ENCODE measurements at places on chromosomes 2 and 18.

GRCh38 chr2:120637847-120638246 is 97.8 kb upstream of the GLI2 start:
- no peak for DNase-seq

DNA sequence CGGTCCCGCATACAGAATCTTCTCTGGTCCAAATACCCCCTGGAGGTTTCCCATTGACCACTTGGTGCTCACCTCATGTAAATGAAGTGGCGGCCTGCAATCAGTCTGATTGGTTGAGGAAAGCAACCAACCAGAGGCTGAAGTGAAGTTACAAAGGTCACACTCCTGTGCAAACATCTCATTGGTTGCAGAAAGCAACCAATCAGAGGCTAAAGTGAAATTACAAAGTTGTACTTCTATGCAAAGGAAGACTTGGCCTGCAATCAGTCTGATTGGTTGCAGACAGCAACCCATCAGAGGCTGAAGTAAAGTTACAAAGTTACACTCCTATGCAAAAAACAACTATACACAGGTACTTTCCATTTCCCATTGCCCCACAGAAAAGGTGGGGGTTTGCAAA is 2.5 kb upstream of the SP100 start:
- no peak for DNase-seq

- no peak for DNase-seq
Observed at GRCh38 chr18:48459465-48459864, 50.3 kb upstream of the ZBTB7C start.

DNA sequence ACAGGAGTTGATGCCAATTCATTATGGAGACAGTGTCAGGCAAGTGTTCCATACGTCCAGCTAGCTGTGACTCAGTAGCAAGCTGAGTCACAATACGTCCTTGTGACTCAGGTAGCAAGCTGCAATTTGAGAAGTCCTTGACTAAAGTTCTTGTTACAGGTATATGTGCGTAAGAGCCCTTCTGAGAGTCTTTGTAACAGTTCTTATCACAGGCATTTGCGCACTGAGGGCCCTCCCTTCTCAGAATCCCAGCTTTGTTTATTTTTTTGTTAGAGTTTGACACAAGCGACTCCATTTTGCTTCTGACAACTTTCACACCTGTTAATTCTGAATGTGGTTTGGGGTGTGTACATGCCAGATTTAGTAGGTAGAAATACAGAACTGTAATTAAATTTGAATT is 20.1 kb upstream of the ACMSD start:
- peak; percentile 3 for DNase-seq

GRCh38 chr2:196167666-196168065 is 3.7 kb downstream of the STK17B start:
- DNase-seq = no peak

DNA sequence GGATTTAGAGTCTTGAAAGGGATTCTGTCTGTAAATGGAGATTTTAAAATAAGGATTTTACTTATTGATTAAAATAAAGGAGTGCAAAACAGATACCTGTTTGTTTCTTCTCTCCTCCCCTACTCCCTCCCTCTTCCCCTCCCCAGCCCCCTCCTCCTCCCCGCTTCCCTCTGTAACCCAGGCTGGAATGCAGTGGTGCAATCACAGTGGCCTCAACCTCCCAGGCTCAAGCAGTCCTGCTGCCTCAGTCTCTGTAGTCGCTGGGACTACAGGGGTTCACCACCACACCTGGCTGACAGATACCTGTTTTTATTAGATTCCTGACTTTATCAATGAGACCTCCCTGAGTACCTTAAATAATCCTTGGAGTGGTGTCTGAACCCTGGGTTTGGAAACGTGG is 57.1 kb downstream of the OXER1 start:
- no peak for DNase-seq

DNA sequence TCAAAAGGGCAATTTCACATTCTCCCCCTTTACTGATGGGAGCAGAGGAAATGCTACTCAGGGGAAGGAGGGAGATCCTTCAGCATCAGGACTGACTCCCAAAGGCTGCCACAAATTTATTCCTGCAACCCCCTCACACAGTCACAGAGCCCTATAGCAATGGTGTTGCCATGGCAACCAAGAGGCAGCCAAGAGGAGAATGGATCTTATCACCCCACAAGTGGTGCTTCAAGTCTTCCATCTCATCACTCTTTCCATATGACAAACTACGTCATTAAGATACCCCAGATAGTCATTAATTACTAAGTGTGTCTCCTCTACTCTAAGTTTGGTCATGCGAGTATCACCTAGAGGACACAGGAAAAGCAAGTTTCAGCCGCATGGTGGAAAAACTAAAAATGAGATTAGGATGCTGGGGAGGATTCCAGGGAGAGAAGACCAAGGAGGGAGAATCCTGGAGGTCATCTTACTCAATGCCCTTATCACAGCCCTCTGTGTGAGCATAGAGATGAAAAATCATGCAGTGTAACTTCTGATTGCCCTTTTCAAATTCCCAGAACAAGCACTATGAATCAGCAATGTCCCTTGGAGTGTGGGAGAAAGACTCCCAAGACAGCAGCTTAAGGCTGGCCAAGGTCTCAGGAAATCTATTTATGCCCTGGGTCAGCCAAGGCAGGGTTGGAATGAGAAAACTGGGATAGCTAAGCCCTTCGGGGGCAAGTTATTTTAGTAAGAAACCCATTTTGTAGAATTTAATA is 885.7 kb upstream of the KLHL29 start:
- DNase-seq = no peak

GRCh38 chr18:66560094-66560493 is 43.8 kb downstream of the CDH19 start:
- DNase-seq = peak; percentile 9

DNA sequence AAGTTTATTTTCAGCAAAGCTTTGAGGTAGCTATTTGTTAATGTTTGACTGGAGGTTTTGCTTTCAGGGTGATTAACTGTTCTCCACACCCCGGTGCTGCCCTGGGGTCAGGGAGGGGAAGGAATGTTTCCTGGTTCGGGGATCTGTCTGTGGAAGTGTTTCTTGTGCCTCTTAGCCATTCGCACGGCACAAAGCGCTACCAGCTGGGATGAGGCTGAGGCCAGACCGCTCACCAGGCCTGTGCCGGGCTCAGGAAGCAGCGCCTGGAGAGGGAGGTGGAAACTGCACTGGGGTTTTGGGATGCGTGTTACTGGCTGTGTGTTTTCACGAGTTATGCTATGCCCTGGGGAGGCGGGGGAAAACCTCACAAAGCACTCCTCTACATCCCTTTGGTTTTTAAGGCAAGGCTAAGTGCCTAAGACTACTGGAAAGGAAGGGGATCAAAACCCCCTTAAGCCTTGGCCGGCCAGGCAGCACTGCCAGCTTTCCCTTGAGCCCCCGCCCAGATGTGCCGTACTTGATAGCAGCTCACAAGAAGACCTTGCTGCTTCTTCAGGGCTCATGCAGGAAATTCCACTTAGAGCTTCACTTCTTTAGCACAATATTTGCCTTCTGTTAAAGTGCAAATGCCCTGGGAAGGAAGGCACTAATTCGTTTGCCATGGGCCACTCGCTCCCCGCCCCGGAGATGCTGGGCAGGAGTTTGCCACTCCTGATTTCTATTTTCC is 65.7 kb upstream of the CNGA3 start:
- DNase-seq = peak; percentile 9

- peak; percentile 17 for DNase-seq
Observed at GRCh38 chr2:186716899-186717298, 23.0 kb downstream of the FAM171B start.

- DNase-seq = no peak
Observed at GRCh38 chr2:62415019-62415431, 91.0 kb downstream of the TMEM17 start.

- peak; percentile 18 for DNase-seq
Observed at GRCh38 chr2:39275016-39275415, 31.2 kb upstream of the CDKL4 start.

DNA sequence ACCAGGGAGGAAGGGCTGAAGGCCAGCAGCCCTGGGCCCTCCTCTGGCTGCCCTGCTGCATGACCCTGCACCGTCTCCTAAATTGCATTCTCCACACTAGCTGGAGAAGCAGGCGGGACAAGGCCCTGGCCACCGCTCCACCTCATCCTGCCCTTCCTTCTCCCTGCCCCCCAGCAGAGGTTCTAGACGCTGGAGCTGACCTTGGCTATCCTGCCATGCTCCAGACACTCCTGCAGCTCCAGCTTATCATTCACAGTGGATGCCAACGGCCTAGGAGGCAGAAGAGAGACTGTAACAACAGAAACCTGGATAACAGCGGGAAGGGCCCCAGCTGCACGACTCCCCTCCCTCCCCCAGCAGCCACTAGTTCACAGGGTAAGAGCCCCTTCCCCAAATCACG is 68.4 kb upstream of the POMC start:
- DNase-seq = no peak
